ENCODE measurements at places on chromosomes 13 and 19. TPM values are rescaled to one million over a fixed set of nuclear protein-coding genes. Genes with fewer than 3 reads are reported as not detected.

Gene JSRP1
- polyA plus RNA-seq: 5.7 TPM

Gene ERFL
- polyA plus RNA-seq: 0.56 TPM

Gene KIR2DL4
- 0.31 TPM for polyA plus RNA-seq

Gene GGACT
- 8.6 TPM for polyA plus RNA-seq

Gene DZIP1
- polyA plus RNA-seq: 8.0 TPM

Gene CEACAM3
- polyA plus RNA-seq: not detected

Gene TEAD2
- 42.5 TPM for polyA plus RNA-seq

Gene CASP14
- polyA plus RNA-seq: not detected

Gene FAM174C
- polyA plus RNA-seq: 60.8 TPM

Gene CYP2A7
- not detected for polyA plus RNA-seq

Gene ZNF790
- 1.4 TPM for polyA plus RNA-seq

Gene PEAK3
- not detected for polyA plus RNA-seq

Gene TRIM28
- polyA plus RNA-seq: 698 TPM

Gene GIPR
- 0.19 TPM for polyA plus RNA-seq

Gene PTPRH
- polyA plus RNA-seq: 4.5 TPM

Gene DAND5
- polyA plus RNA-seq: 0.56 TPM

Gene DNM2
- polyA plus RNA-seq: 134 TPM

Gene CYP4F3
- 0.46 TPM for polyA plus RNA-seq

Gene ZNF234
- 2.0 TPM for polyA plus RNA-seq

Gene CRX
- polyA plus RNA-seq: not detected

Gene NPAS1
- polyA plus RNA-seq: 6.0 TPM

Gene IGLON5
- polyA plus RNA-seq: 5.1 TPM

Gene AXL
- 10.9 TPM for polyA plus RNA-seq

Gene ZNF296
- 2.1 TPM for polyA plus RNA-seq

Gene IL11
- 0.41 TPM for polyA plus RNA-seq

Gene TBC1D4
- 5.4 TPM for polyA plus RNA-seq

Gene TARM1
- not detected for polyA plus RNA-seq

Gene ZSCAN1
- polyA plus RNA-seq: 1.1 TPM

Gene FUT3
- 0.29 TPM for polyA plus RNA-seq

Gene FCAR
- not detected for polyA plus RNA-seq

Gene NRTN
- 20.5 TPM for polyA plus RNA-seq

Gene ZNF492
- not detected for polyA plus RNA-seq

Gene ACER1
- polyA plus RNA-seq: not detected

Gene CYP2F1
- polyA plus RNA-seq: not detected

Gene PSMC4
- 99.9 TPM for polyA plus RNA-seq

Gene PDE4C
- 0.25 TPM for polyA plus RNA-seq

Gene GPR108
- 80.8 TPM for polyA plus RNA-seq

Gene IZUMO2
- polyA plus RNA-seq: not detected

Gene TGFBR3L
- 13.6 TPM for polyA plus RNA-seq

Gene IL12RB1
- polyA plus RNA-seq: 0.75 TPM

Gene FOXA3
- polyA plus RNA-seq: not detected

Gene CPB2
- polyA plus RNA-seq: not detected

Gene FCHO1
- 18.4 TPM for polyA plus RNA-seq

Gene TRPC4
- 0.29 TPM for polyA plus RNA-seq

Gene NDUFA11
- polyA plus RNA-seq: 691 TPM

Gene KLK6
- polyA plus RNA-seq: 108 TPM

Gene NLRP9
- polyA plus RNA-seq: not detected

Gene RFXAP
- 2.6 TPM for polyA plus RNA-seq

Gene SLC7A9
- polyA plus RNA-seq: 3.2 TPM

Gene PRR22
- 1.3 TPM for polyA plus RNA-seq

Gene ZNF98
- polyA plus RNA-seq: not detected
